Neural progenitor cell (in vitro differentiated cells): ENCODE measurements at places on chromosomes 6 and 20. TPM values are rescaled to one million over a fixed set of nuclear protein-coding genes. Genes with fewer than 3 reads are reported as not detected.
A peak's percentile ranks its signal among the peaks of the same experiment; 100 is the strongest.

- no peak for DNase-seq
These were observed 43.0 kb downstream of the DNAAF9 start for GRCh38 chr20:3364323-3365013.

DNA sequence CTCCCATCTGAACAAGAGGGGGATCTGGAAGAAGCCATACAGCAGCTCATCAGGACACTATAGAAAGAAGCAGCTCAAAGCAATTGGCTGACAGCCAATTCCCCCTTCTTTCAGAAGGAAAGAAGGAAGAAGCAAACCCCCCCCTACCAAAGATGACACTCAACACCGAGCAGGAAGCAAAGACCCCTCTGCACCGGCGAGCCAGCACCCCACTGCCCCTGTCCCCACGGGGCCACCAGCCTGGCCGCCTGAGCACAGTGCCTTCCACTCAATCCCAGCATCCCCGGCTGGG is 1.2 kb downstream of the REM1 start:
- DNase-seq = no peak

GRCh38 chr6:14862845-14863244 is 383.0 kb upstream of the JARID2 start:
- no peak for DNase-seq

GRCh38 chr20:57582432-57583288 is 21.8 kb downstream of the PCK1 start:
- DNase-seq = peak; percentile 64

DNA sequence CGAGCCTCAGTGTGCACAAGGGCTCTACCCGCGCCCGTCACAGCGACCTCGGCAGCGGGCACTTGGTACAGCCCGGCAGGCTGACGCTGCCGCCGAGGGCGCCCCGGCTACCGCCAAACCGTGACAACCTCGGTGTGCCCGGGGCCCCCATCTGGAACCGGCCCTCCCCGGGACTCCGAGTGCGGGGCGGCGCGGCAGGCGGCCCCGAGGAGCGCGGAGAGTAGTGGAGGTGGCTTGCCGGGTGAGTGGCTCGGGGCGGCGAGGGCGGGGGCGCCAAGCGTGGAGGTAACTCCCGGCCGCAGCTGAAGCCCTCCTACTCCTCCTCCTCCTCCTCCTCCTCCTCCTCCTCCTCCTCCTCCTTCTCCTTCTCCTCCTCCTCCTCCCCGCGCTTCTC is at the start of gene ISM1:
TSS of gene ISM1 (plus strand) at position 371 of the 394 bp plus-strand sequence. CDS start 503 bp downstream, outside the sequence.
- peak; percentile 60 for DNase-seq

- peak; percentile 80 for DNase-seq
These were observed 569.6 kb upstream of the GJE1 start for GRCh38 chr6:141562851-141563763.

DNA sequence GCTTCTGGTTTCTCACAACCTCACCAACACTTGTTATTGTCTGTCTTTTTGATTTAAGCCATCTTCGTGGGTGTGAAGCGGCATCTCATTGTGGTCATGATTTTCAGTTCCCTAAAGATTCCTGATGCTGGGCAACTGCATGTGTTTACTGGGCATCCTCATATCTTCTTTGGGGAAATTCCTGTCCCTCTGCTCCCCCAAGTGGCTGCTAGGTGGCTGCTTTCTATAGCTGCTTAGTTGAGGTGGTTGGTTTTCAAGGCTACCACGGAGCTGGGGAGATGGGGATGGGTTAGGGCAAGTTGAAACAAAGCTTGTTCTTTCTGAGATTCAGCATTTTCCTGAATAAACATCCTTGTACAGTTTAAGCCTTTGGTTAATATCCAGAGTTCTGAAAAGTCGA is 403.9 kb upstream of the SULF2 start:
- DNase-seq = peak; percentile 46

- no peak for DNase-seq
These were observed 126.3 kb downstream of the CARMIL1 start for GRCh38 chr6:25405442-25405841.

DNA sequence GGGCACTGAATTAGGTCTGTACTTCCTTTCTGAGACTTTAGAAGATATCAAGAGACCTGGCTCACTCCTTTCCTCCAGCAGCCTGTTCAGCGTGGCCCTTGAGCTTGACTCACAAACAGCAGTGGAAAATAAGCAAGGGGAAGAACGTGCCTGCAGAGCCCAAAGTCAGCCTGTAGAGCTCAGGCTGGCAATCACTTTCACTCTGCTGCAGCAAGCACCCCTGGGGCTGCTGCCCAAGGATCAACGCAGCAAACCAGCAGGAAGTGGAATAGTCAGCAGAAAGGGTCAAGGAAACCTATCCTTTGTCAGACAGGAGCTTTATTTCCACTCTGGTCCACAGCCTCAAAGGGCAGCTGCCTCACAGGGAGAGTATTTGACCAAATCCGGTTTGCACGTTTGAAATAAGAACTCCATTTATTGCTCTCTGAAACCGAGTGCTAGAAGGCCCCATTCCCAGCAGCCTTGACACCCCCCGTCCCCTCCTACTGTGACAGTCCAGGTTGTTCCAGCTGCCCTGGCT is 77.4 kb downstream of the PRDM1 start:
- peak; percentile 29 for DNase-seq

DNA sequence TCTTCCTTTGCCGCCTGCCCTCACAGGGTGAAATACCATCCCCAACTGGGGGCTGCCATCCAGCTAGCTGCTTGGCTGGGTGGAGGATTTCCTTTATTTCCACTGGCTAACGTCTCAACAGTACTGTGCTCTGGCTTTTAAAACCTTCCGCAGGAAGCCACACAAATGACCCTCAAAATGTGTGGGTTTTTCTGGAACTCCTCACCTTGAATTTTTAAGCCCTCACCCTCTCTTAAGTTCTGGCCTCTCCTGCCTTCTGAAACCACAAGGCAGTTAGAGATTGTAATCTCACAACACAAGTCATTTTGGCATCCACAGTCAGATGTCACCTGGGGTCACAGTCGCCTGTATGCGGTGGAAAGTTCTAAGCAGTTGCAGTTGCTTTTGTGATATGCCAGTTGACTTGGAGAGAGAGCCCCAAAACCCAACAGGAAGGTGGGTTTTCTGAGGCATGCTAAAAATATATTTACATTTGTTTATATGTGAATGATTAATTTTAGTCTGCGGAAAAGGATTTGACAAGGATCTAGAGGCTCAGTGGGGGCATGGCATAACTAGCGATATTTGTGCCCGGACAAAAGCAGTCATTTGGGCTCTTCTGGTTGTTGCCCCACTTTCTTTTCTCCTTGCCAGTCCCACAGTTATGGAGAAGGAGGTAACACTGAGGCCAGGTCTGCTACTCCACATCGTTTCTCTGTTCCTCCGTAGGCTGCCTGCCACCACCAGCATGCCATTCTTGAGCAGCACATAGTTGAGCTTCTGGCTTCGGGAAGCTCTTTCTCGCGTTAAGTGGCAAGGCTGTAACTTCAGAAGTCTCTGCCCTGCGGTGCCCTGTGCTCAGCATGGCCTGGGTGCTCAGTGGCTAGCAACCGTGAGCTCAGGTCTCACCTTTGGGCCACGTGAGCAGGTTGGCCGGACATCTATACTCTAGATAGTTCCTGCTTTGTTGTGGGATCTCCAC is 335.3 kb downstream of the CD83 start:
- DNase-seq = no peak

GRCh38 chr6:5450073-5450472 is 188.8 kb downstream of the FARS2 start:
- DNase-seq = no peak

DNA sequence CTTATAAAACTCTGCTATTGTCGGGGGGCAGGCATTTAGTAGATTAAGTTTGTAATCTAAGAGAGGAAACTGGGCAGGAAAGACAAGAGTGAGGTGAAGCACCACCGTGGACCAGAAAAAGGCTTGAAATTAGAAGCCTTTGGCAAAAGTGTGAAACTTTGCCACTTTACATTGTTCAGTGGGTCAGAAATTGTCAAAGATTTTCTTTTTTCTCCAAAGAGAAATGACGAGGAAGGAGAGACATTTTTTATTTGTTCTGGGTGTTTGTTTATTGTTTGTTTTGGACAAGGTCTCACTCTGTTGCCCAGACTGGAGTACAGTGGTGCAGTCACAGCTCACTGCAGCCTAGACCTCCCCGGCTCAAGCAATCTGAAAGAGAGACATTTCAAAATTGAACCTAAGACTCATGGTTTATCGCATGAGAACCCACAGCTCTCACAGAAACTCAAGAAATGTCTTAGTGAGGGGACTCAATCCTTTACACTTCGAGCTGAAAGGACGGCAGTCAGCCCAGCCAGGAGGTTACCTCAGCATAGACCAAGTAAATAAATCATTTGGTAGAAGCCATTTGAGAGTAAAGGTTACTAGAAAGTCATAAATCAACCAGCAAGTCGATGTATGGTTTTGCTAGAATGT is 262.8 kb upstream of the TAB2 start:
- DNase-seq = no peak

DNA sequence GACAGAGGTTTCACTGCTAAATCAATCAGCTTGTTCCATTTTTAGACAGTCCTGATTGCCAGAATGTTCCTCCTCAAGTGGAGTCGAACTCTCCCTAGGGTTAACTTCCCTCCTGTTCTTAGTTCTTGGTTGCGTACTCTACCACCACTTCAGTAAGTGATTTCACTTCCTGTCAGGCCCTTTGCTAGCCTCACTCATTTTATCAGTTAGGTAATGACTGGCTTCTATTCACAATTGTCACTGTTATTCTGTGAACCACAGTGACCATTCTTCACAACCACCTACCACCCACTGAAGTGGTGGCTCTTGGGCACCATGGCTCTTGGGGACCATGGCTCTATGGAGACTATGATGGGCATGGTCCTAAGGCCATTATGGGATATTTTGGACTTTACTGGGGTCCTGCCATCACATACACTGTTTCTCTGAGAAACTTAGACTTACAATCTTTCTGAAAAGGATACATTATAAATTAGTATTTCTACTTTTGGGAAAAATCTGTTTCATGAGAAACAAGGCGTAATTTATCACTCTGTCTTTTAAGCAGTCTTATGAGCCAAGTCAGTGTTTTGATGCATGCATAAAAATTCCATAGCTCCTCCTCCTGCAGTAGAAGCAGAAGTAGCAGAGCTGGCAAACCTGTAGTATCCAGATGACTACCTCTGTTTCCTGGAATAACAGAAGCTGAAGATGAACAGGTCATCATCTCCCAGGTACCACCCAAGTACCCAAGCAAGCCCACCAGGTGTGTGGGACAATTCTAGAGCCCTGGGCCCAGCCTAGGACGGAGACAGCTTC is 66.3 kb downstream of the ATXN1 start:
- no peak for DNase-seq

DNA sequence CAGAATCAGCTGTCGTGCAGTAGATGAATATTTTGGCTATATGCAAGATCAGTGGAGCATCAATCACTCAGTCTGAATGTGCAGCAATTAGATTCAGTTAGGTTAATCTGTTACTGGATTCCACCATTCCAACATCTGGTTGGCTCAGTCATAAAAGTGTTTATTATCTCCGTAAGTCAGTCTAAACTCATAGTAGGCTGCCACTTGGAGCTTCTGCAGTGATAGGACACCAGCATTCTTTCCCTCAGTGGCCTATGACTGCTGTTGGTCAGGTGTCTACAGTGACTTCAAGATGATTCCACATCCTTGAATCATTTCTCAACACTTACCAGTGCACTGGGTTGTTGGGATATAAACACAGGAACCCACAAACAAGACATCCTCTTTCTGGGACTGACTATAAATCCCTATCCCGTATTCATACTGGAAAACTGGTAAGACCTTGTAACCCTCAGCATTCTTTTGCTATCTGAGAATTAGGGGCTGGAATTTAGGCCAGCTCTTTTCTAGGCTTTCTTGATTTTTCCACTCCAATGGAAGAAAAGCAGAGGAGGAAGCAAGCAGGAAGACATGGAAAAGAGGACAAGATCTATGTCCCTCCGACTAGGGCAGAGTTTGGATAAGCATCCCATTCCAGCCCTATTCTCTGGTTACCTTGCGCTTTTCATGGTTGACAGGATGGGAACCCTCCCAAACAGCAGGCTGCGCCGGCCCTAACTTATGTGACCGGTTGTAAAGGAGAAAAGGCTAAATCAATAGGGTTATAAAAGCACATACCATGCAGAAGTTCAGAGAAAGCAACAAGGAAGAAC is 919.6 kb downstream of the KIF16B start:
- DNase-seq = no peak

The MAFB gene
- 0.64 and 1.3 TPM in 2 replicates for total RNA-seq

- DNase-seq = peak; percentile 63
These were observed 117.8 kb downstream of the RTN4IP1 start for GRCh38 chr6:106511288-106512047.

The CAGE1 gene
- total RNA-seq = 0.03 TPM in 1 of 2 replicates, not detected in the other

DNA sequence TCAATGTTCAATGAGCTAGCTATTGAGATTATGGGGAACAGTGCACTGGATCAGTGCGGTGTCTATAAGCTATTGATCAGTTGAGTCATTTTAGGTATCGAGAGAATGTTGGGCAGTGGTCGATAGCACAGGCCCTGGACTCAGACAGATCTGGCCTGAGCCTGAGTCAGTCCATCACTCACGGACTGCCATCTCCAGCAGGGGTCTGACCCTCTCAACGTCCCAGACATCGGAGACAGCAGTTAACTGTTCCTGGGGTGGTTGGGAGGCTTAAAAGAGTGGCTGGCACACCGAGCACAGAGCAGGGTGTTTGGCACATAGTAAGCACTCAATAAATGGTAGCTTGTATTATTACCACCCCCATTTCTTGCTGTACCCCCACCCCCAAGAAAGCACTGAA is 9.3 kb downstream of the EYA2 start:
- no peak for DNase-seq
